ENCODE measurements at places on chromosomes 2 and 18.

DNA sequence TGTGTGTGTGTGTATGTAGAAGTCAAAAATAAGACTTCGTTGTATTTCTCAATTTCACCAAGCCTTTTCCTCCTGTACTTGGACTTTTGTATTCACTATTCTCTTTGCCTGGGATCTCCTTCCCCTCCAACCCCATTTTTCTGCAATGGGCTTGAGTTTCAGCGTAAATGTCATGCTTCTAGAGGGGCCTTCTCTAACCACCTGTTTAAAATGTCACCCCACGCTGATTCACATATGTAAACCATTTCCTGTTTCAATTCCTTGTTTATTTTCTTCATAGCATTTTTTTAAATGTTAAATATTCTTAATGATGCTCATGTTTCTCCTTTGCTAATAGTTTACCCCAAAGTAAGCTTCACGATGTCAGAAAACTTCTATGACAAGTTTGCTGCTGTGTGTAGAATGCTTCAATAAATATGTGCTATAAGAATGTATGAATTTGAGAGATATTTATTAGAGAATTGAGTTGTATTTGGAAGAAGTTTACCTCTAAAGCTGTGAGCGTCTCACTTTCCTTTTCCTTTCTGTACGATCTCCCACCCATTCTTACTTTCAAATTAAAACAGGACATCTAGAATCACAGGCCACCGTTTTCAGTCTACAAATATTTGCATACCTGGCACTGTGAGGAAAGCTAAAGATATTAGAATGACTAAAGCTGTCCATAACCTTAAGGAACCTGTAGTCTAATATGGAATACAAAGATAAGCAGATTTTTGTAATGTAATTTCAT is 762.4 kb downstream of the LRRTM4 start:
- no peak for DNase-seq

DNA sequence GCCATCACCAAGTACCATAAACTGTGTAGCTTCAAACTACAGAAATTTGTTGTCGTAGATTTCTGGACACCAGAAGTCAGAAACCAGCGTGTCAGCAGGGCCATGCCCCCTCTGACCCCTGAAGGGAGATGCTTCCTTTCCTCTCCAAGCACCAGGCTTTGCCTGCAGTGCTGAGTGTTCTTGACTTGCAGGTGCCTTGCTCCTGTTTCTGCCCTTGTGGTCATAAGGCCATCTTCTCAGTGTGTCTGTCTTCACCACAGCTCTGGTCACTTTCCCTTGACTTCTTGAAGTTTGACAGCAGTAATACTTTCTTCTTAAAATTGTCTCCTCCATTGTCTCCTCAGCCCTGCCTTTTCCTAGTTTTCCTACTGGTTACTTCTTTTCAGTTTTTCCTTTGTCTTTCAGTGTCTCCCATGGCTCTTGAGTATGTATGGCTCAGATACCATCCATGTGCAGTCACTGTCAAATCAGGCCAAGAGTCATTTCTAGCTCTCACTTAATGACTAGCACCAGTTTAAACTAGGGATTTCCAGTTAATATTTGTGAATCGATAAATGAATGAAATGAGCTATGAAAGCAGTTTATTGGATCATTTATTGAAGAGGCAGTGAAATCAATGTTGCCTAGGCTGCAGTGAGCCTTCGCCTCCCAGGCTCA is 91.2 kb upstream of the RANBP2 start:
- DNase-seq: no peak

DNA sequence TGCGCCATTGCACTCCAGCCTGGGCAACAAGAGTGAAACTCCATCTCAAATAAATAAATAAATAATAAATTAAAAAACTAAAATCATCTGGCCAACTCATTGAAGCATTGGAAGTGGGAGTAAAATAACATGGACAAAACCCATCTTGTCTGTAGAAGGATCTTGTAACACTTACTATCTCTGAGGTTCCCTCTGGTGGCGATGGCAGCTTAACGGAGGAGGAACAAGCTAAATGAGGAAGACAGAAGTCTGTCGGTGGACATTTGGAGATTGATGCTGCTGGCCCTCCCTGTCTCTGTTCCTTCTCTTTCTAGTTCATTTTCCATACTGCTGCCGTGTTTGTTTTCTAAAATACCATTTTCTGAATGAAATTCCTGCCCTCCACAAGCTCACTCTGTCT is 43.4 kb downstream of the ZCCHC2 start:
- peak; percentile 57 for DNase-seq

GRCh38 chr2:207515671-207516070 is 14.1 kb upstream of the CREB1 start:
- DNase-seq: no peak

DNA sequence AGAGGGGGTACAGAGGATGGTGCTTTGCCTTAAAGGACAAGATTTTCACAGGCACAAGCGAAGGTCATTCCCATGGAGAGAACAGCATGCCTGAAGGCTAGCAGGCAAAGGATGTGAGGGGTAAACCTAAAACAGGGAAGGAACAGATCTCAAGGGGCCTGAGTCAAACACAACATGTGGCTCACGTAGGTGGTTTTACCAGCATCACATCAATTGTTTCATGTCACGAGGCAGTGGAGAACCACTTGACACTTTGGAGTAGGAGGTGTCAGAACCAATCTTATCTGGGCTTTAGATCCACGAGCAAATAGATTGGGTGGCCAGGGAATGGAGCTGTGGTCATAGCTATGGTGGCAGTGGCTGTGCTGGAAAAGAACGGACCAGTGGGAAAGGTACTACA is 8.4 kb downstream of the COX5B start:
- no peak for DNase-seq

GRCh38 chr2:162928356-162928755 is 89.8 kb upstream of the KCNH7 start:
- DNase-seq: peak; percentile 75

GRCh38 chr18:46148810-46149209 is 44.6 kb downstream of the HAUS1 start:
- peak; percentile 61 for DNase-seq

- DNase-seq: no peak
These were observed 680.2 kb upstream of the CHAC2 start for GRCh38 chr2:53087262-53087873.

DNA sequence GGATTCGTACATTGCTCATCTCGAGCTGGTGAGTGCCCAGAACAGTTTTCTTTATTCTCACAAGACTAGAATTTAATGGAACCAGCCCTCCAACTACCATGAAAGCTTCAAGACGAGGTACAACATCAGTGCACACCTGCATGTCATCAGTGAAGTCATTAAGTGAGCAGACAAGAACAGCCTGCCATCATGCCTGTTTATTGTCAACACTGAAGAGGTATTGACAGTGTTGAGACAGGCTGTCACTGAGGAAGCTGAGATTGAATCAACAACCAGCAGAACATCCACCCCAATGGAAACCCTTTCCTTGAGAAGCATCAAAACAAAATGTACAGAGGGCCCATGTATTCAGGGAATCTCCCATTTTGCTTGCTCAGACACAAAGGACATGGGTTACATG is 148.0 kb upstream of the TCF4 start:
- no peak for DNase-seq

DNA sequence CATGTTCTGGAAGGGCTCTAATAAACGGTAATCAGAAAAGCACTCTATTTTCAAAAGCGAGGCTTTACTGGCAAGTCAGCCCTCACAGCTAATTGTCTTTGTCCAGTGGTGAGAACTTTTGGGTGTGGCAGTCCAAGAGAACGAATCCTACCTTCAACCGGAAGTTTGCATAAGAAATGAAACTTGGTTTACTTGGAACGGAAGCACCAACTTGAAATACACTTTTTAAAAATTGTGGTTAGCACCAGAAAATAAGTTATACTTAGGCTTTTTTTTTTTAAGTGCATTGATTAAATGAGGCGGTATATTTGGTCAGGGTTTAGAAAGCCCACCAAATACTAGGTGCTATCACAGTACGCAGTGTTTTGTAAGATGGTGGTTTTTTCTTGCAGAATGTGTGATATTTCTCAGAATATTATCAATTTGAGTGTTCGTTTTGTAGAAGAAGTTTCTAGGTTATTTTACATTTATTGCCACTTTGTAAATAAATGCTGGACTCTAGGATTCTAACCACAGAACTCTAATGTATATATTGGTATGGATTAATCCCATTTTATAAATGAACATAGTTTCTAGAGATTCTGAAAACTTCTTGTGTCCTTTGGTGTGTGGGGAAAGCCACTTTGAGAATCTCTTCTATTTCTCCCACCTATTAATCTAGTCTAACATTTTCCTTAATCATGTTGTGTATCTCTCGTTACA is 1.2 kb downstream of the MYL12A start:
- DNase-seq: peak; percentile 71

GRCh38 chr2:44950646-44951045 is 9.1 kb downstream of the SIX3 start:
- no peak for DNase-seq

- DNase-seq: no peak
These were observed 1.7 kb downstream of the NAT8 start for GRCh38 chr2:73640511-73640911.

- no peak for DNase-seq
These were observed 15.4 kb upstream of the RBMS1 start for GRCh38 chr2:160509016-160509415.

- DNase-seq: no peak
These were observed 160.7 kb downstream of the ALPK2 start for GRCh38 chr18:58468191-58468590.

- no peak for DNase-seq
These were observed 12.1 kb downstream of the HS1BP3 start for GRCh38 chr2:20638646-20639430.

DNA sequence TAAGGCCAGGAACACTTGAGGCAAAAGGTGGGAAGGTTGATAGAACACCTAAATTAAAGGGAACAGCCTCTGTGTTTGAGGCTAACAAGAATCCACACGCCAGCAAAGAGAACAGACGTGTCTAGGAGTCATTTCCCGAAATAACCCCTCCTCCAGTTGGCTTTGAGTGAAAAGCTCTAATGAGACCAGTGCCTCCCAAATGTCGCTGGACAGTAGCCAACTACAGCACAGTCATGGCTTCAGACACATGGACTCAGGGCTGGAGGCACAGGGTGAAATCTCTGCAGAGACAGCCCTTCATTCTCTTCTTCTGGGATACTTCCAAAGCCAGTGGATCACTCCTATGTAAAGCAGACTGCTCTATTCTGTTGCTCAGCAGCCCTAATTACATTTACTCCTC is 49.6 kb downstream of the SOWAHC start:
- DNase-seq: no peak

GRCh38 chr18:77203851-77204250 is 45.8 kb upstream of the GALR1 start:
- no peak for DNase-seq

- DNase-seq: peak; percentile 64
These were observed 49.1 kb upstream of the CTDP1 start for GRCh38 chr18:79630281-79631095.

- no peak for DNase-seq
These were observed 154.0 kb downstream of the SPP2 start for GRCh38 chr2:234204480-234204879.

- DNase-seq: peak; percentile 61
These were observed 394.5 kb downstream of the DLGAP1 start for GRCh38 chr18:4060427-4061281.

DNA sequence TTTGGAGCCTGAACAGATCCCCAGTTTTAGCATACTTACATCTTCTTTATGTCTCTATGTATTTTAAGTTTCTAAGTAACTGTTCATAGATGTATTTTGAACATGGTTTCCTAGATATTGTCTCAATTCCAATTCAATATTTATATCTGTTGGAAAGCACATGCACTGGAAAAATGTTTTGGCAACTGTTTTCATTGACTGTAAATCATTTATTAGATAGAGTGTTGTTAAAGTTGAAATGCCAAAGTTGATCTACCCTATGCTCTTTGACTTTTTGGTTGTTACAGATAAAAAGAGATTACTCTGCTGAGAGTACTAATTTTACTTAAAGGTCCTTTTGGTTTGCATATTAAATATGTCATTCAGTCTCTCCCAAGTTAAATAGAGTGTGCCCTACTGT is 345.0 kb upstream of the NRP2 start:
- no peak for DNase-seq

DNA sequence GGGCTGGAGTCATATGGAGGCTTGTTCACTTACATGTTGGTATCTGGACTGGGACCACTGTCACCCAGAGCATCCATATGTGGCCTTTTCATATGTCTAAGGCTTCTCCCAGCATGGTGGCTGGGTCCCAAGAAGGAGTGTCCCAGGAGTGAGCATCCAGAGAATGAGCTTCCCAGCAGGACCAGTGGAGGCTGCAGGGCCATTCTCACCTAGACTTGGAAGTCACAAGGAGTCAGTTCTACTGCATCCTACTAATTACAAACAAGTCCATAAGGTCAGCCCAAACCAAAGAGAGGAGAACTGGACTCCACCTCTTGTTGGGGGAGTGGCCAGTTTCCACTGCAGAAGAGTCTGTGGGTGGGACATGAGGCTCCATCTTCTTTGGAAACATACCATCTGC is 5.1 kb upstream of the TEX51 start:
- no peak for DNase-seq

GRCh38 chr2:163735685-163736432 is at the start of gene FIGN:
FIGN (minus strand) TSS chr2:163736008; CDS start chr2:163734927, 1,081 bp downstream.
- no peak for DNase-seq

- no peak for DNase-seq
These were observed 14.6 kb upstream of the CSRNP3 start for GRCh38 chr2:165454905-165455304.

DNA sequence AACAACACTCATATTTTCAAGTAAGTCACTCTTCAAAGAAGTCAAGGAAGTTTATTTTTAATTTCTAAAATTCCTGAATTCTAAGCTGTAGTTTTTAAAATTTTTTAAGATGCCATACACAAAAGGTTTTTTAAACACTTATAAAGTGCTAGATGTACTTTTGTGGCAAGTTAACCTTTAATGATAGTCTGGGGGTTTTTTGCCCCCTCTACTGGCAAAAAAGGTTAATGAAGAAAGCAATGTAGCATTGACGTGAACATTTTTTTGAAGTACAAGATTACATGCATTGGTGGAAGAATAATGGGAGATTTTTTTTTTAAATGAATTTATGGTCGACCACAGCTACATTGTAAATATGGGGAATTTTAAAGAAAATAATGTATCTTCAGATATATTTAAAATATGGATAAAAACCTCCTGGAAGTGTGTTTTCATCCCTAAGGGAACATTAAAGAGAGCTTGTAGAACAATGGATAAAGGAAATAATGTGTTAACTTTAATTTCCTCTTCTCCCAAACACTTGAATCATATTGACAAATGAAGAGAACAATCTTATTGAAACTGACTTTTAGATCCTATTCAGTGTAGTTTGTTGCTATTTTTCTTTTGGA is 12.6 kb downstream of the ITPRID2 start:
- peak; percentile 61 for DNase-seq

GRCh38 chr18:36130039-36130831 is 536 bp downstream of the ELP2 start:
- DNase-seq: peak; percentile 19

- no peak for DNase-seq
These were observed 157.6 kb downstream of the EN1 start for GRCh38 chr2:118689874-118690273.

DNA sequence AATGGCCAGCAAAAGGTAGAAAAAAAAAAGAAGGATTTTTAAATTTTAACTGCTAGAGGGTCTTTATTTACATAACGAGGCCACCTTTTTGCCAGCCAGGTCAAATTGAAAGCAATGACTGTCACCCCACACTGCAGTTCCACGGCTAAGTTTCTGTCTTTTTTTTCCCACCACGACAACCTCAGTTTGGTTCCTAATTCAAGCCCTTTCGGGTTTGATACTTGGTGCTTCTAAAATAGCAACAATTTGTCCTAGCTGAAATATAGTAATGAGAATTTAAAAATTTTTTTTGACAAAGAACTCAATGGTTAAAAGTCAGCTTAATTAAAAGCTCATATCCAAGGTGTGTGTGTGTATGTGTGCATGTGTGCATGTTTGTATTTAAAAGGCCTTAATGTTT is 16.4 kb upstream of the NMS start:
- no peak for DNase-seq
